Nucleus accumbens (tissue), 56 donors: ENCODE measurements at places on chromosomes 3 and 15.

DNA sequence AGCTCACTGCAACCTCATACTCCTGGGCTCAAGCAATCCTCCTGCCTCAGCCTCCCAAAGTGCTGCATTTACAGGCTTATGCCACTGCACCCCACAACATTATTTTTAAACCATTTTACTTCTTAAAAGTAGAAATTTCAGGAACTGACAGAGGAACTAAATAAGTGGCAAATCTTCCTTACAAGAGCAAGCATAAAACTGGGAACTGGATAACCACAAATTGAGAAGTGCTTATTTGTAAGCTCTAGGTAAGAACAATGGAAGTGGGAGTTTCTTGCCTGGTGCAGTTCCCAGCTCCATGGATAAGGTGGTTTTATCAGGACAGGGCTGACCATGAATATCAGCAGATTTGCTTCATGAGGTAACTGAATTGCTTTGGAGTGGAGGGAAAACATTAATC, 655.2 kb downstream of the DIPK2A start:
- no peak for DNase-seq

DNA sequence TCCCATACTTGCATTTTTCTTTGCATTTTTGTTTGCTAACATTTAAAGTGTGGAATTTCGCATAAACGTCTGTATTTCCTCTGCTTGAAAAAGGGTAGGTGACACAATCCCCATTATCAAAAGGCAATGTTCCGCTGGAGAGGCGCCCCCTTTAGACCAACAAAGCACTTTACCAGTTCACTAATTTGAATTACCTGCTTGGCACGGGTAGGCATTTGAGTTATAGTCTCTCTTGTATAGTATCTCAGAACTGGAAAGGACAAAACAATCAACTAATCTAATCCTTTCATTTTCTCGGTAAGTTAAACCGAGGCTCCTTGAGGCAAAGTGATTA, 775 bp upstream of the CCDC39 start:
- DNase-seq: peak; percentile 38

- DNase-seq: peak; percentile 77
Observed at GRCh38 chr3:25783661-25784512, 644 bp upstream of the NGLY1 start.

- DNase-seq: no peak
Observed at GRCh38 chr3:193446965-193447602, 68.5 kb upstream of the ATP13A5 start.

DNA sequence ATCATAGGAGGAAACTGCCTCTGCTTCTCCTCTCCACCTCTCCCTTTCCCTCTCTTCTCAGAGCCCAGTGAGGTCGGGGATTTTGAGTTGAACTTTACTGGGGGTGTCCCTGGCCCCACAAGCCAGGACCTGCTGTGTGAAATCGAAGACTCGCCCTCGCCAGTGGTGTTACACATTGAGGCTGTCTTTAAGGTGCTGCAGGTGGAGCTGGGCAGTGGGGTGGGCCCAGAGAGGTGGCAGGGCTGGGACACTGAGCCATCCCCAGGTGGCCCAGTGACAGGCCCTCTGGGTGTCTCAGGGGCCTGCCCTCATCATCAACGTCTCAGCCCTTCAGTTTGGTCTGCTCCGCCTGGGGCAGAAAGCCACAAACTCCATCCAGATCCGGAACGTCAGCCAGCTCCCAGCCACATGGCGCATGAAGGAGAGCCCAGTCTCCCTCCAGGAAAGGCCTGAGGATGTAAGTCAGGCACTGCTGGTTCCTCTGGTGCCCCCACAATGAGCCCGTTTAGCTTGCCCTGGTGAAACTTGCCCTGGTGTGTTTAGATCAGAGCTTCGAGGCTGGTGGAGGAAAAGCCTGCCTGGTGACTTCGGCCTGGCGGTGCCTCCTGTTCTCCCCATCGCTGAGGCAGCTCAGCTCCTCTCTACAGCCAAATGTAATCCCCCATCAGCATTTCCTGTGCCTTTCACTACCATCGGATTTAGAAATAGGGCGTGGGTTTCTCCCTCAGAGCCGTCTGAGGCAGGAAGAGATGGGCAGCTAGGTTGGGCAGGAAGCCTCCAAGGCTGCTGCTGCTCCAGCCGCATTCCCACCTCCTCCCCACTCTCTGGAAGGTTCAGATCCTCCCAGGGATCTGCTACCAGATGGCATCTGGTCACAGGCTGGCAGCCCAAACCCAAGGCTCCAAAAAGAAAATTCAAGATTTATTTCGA, 39.2 kb downstream of the ACAA1 start:
- DNase-seq: no peak
